Stimulated activated CD4-positive, alpha-beta T cell treated with anti-CD3 and anti-CD28 coated beads, Interleukin-12 subunit alpha, Interleukin-12 subunit beta, amount 100 ng/mL, for 4 hours (primary cell): ENCODE measurements at places on chromosomes 2 and 18.

GRCh38 chr2:241252778-241253475 is 62.5 kb downstream of the HDLBP start:
- DNase-seq = no peak

- DNase-seq = no peak
Measured at GRCh38 chr2:86050301-86050700, 55.4 kb downstream of the POLR1A start.

DNA sequence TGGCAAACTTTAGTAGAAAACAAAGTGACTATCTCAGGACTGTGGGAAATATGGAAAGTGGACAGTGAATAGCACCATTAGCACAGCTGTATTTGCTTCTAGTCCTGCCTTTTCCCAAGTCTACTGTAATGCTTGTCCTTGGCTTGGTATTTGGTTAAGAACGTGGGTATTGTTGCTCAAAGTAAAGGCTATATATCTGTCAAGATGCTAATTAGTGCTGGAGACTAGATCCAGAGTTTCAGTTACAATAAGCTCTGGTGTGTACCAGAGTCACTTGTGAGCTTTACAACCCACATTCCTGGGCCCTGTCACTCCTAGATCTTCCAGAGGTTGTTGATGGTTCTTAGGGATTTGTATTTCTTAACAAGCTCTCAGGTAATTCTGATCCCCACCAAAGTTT is 313.6 kb downstream of the SLC8A1 start:
- DNase-seq = no peak

GRCh38 chr2:236073246-236073645 is 94.9 kb downstream of the GBX2 start:
- no peak for DNase-seq

DNA sequence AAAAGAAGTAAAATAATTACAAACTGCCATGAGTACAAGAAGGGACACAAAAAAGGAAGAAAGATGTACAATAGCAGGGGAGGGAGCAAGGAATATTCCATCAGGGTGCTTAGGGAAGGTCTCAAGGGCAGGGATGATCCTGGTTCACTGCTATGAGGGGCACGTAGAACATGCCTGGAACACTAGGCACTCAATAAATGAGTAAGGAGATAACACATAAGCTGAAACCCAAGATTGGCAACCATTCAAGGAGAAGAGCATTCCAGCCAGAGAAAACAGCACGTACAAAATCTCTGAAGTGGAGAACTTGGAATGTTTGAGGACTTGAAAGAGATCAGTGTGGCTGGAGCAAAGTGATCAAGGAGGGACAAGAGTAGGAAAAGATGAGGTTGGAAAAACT is 103.2 kb downstream of the FAM161A start:
- DNase-seq = no peak

- no peak for DNase-seq
Measured at GRCh38 chr2:141384676-141385075, 746.1 kb downstream of the LRP1B start.

DNA sequence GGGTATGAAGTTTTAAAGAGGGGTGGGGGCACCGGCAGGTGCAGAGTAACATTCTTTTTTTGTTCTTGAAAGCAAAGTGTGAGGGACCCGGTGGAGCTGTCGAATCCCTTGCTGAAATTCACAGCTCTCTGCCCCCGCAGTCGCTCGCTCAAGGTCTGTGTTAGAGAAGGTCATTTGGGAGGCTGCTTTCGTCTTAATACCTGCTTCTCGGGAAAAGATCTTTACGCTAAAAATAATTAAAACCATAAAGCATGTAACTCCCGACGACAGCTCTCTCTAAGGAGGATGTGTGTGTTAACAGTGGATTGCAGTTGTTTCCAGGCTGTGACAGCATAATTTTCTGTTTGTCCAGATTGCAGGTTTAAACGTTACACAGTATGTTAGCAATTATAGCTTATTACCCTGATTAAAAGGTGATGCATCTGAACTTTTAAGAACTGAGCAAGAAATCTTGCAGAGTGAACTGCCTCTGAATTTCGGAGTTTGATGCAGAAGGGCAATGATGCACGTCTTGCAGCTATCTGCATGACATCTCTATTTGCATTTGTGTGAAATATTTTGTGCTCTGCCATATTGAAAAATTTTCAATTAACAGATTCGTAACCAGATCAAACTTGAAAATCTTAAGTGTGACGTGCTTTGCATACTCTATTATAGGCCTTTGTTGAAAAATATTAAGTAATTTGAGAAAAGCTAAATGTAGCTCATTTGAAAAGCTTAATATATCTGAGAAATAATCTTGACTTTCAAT is 954 bp downstream of the RAPGEF4 start:
- DNase-seq = no peak

DNA sequence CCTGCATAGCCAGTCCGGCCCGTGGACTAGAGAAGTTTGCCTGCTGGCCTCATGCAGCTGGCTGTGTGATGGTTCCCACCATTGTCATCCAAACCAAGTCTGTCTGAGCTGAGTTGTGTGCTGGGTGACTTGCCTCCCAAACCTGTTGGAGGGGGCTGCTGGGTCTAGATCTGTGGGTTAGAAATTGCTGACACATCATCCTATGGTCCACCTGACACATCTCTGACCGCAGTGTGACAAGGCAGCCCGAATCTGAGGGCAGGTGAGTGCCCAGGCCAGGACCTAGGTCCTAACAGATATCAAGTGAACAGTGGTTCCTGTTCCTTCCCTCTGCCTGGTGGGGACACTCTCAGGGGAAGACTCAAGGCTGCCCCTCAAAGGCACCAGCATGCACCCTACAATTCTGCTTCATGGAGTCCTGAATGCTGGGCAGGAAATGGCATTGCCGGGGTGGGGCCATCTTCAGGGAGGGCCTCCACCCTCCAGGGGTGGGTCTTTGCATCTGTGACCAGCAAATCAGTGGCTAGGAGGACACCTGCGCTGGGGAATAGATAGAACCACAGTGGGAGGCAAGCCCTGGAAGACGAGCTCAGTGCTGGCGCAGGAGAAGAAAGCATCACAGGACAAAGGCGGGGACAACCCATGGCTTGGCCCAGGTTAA is 117.9 kb upstream of the ID2 start:
- no peak for DNase-seq

DNA sequence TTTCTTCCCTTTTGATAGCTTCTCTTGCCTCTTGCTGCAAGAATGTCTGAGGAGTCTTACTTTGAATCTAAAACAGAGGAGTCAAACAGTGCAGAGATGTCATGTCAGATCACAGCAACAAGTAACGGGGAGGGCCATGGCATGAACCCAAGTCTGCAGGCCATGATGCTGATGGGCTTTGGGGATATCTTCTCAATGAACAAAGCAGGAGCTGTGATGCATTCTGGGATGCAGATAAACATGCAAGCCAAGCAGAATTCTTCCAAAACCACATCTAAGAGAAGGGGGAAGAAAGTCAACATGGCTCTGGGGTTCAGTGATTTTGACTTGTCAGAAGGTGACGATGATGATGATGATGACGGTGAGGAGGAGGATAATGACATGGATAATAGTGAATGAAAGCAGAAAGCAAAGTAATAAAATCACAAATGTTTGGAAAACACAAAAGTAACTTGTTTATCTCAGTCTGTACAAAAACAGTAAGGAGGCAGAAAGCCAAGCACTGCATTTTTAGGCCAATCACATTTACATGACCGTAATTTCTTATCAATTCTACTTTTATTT is 133.5 kb upstream of the CDCA7 start:
- no peak for DNase-seq

GRCh38 chr2:98815795-98816194 is 84.9 kb upstream of the MGAT4A start:
- no peak for DNase-seq

- DNase-seq = peak; percentile 31
Measured at GRCh38 chr2:121527009-121527682, 3.5 kb upstream of the RNU4ATAC start.

GRCh38 chr18:46470714-46471113 is 186.3 kb downstream of the LOXHD1 start:
- no peak for DNase-seq

DNA sequence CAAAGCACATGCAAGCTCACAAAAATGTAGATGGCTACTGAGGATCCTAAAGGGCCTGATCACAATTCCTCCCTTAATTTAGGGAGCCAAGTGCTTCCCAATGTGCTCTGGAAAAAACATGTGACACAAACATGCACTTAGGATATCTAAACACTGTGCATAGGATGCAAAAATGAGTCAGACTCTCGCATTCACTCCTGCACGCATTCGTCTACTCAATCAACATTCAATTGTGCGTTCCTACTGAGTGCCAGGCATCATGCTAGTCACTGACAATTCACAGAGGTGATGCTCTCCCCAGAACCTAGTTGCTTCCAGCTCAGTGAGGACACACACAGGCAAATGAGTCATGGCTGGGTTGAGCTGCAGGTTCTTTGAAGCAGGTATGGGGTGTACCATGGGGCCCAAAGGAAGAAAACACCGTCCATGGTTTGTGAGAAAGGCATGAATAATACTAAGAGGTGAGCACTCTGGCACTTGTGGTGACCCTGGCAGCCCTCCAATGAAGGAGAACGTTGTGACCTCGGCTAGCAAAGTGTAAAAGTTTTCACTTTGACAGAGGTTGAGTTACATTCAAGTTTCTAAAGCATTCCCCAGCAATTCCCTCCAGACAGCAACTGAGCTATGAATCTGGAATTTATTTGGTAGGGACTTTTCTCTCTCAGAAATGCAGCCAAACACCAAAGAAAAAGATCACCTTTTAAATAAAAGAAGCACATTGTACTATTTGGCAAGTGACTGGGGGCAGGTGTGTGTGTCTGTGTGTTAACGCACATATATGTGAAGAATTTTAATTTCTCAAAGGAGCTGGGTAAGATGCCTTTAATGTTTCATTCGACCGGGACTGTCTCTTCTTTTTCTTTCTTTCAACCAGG is 173.3 kb downstream of the ALPK2 start:
- no peak for DNase-seq

DNA sequence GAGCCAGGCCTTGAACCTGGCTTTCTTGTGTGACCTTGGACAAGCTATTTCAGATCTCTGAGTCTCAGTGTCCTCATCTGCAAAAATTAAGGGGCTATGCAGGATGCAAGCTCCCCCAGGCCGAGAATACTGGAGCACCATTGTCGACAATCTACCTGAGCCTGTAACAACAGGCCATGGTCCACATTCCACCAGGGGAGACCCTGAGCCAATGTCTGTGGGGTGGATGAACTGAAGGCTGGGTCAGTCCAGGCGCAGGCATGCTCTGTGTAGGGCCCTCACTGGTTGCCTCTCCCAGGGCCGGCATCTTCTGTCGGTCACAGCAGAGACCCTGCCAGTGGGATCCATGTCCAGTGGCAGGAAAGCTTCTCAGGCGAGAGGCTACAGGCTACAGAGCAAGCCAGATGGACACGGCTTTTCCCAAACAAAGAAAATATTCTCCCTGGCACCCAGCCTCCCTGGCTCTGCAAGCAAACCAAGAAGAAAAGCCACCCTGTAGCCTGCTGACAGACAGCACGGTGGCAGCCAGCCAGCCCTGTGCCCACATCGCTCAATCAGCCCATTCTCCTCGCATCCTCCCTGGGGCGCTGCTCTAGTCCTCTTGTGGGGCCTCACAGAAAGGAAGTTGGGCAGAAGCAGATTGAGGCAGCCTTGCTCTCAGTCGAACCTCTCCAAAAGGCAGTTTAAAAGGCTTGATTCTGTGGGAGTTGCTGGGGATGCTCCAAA is 48.7 kb upstream of the FZD7 start:
- DNase-seq = no peak

DNA sequence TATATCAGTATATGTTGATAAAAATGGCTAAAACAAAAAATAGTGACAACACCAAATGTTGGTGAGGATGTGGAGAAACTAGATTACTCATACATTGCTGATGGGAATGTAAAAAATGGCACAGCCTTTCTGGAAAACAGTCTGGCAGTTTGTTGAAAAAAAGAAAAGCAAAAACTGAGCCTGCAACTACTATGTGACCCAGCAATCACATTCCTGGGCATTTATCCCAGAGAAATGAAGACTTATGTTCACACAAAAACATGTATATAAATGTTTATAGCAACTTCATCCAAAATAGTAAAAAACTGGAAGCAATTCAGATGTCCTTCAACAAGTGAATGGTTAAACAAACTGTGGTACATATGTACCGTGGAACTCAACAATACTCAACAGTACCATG is 7.5 kb upstream of the KDSR start:
- no peak for DNase-seq

DNA sequence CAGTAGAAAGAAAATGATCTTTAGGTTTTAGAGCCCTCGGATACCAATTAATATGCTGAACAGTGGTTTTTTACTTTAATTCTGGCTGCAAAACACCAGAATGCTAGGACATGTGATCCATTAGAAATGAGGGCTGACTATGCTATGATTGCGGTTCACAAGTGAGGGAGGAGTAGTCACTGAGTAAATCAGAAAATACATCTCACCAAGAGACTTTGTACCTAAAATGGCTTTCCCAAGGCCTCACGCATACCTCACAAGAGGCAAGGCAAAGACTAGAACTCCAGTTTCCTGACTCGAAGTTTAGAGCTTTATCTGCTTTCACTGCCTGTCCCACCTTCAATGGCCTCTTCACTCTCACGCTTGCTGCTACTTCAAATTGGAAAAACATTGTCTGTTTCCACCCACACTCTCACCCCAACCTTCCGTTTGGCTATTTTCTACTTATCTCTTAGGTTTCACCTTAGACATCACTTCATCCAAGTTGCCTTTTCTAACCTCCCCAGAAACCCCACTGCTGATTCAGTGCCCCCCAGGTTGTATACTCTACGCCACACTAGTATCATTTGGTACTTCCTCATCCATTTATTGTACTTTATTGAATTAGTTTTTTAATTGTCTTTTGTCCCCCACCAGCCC is 5.1 kb upstream of the MBD2 start:
- no peak for DNase-seq

- no peak for DNase-seq
Measured at GRCh38 chr2:101972621-101973434, 18.9 kb upstream of the IL1R2 start.

DNA sequence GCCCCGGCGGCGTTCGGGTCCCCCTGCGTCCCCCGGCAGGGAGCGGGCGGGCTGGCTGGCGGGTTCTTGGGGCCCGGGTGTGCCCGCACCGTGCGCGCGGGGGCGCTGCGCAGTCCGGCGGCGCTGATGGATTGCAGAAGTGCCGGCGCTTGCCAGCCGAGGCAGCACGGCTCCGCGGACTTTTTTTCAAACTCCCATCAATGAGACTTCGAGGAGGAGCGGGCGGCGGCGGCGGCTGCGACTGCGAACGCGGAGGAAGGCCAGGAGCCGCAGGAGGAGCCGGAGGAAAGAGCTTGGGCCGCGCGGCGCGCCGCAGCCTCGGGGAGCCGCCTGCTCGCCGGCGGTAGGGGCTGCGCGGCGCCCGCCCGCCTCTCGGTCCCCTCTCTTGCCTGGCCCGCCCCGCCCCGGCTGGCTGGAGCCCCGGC is at the start of gene GLI2:
Gene GLI2 (plus strand): TSS at position 123 of the 425 bp plus-strand sequence. CDS start 61,453 bp downstream, outside the sequence.
- peak; percentile 11 for DNase-seq

DNA sequence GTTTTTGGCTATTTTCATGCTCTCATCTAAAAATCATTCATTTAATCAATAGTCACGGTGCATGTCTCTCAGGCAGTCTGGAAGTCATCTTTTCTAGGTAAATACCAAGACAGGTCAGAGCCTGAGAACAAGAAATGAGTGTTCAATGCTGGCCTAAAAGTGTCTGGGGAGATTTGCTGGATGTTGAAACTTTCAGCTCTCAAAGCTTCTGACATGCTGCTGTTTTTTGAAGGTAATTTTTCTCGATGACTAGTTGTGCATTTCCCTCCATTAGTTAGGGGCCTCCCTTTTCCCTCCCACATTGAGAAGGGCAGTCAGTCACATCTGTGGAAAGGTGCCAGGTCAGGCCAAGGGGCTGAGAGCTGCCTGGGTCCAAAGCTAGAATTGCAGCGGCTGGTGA is 115.6 kb downstream of the LPIN1 start:
- no peak for DNase-seq
